ENCODE measurements at places on chromosomes 6 and 20. TPM values are rescaled to one million over a fixed set of nuclear protein-coding genes. Genes with fewer than 3 reads are reported as not detected.
A peak's percentile ranks its signal among the peaks of the same experiment; 100 is the strongest.

- no peak overlapping the region for H3K27ac ChIP-seq
- no peak for DNase-seq
- no peaks in the 10 kb centered on the region for H3K27me3 ChIP-seq
- H3K4me3 ChIP-seq = no peak overlapping the region
These were observed 51.6 kb downstream of the UBE2V1 start for GRCh38 chr20:50061151-50062005.

GRCh38 chr6:31822036-31822821, 5.3 kb upstream of the HSPA1B start:
- DNase-seq = peak; percentile 82
- peak overlapping the region; percentile 89 for H3K27ac ChIP-seq
- H3K4me3 ChIP-seq = peak overlapping the region; percentile 70
- peaks cover 65% of the 10 kb centered on the region for H3K4me1 ChIP-seq

CTCFL gene
- 2.1 TPM for total RNA-seq

BPI gene
- total RNA-seq = not detected

CD40 gene
- 9.9 TPM for total RNA-seq

TUBE1 gene
- 27.7 TPM for total RNA-seq

Data from GM23338 (cell line).